Fibroblast of mammary gland (primary cell): ENCODE measurements at places on chromosomes 3 and 15.

DNA sequence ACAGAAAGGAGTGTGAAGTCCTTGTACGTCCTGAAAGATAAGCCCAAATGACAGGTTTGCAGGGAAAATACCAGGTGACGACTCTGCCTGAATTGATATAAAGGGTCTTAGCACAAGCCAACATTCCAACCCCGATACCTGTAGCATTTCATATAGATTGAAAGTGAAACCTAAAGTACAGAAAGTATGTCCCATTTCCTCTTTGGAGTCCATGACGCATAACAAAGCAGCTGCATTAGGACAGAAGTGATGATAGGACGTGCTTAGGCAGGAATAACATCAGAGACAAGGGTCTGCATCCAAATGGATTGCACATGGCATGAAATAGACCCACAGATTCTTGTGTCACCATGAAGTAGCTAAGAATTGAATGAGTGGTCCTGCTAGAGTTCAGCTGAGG is 187.0 kb upstream of the ROBO1 start:
- DNase-seq: no peak

GRCh38 chr3:30112902-30113484 is 493.4 kb upstream of the TGFBR2 start:
- DNase-seq: peak; percentile 70

DNA sequence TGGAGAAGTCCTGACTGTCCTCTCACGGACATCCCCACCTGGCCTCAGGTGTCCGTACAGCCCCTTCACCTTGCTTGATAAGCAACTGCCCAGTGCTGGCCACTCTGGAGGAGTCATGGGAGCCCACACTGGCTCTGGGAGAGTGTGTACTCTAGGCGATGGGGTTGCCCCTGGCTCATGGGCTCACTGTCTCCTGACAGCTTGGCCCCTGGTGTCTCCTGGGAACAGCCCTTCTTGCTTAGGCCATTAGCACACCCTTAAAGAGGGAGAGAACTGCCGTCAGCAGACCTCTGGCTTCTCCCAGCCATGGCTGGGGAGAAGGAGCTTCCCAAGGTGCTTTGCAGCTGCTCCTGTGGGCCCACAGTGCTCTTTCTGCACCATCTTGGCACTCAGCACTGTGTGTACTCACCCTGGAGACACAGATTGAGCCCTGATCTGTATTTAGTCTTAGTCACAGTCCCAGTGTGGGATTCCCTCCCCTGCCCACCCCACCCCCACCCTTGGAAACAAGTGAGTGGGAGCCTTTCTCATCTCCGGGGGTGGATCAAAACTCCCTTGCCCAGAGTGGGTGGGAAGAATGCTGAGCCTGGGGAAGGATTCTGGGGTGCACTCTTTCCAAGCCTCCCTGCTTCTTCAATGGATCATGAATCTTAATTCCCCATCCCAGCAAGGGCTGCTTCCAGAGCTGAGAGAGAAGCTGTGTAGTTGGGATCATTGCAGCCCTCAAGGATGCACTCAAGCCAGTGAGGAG is 83.5 kb upstream of the ADPGK start:
- no peak for DNase-seq

DNA sequence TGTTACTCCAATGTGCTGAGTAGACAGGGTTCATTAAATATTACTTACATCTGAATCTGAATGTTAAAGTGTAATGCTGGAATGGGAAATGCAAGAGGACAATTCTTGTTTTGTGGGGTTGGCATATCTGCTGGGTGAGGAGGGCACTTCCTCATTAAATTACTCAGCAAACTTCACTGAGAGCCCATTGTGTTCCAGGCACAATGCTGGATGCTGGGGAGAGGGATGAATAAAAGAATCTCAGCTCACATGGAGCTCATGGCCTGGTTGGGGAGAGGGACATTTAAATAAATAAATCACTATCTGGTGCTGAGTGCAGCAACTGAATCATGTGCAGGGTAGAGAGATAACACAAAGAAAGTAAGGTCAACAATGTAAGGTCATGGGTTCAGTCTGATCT is 199.2 kb upstream of the CFAP20DC start:
- DNase-seq: no peak

DNA sequence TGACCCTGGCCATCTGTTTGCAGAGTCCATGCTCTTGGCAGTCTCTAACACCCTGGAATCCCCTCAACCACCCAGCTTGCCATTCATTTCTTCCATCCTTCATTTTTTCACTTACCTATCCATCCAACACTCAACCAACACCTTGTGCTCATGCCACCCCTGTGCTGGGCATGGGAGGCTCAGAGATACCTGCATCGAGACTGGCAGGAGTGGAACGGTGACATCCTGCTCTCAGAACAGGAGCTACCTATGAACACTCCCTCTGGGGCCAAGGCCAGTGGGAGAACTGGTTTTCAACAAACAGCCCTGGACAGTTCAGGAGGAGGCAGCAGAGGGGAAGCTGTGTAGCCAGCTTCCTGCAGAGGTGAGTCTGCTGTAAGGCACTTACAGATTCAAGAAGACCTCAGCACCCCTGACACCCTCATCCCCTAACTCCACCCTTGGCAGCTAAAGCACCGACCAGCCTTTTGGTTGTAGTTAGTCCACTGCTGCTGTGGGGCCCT is 19.5 kb upstream of the ATP2B2 start:
- no peak for DNase-seq

DNA sequence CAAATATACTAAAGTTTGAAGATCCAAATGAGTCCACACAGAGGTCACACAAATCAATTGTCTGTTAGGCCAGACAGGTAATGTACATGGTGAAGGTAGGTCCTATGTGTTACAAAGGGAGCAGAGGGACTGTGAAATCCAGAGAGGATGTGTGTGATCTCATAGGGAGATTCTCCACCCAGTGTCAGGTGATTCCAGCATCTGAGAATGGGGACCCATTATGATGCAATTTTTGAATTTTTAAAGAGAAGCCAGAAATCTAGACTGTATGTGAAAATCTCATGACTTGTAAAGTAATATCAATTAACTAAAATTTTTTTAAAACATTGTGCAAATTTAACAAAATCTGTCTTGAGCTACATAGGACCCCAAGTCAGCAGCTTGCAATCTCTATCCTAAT is 58.3 kb upstream of the NEDD4 start:
- DNase-seq: no peak

- peak; percentile 80 for DNase-seq
Measured at GRCh38 chr3:65126527-65127410, 439.0 kb upstream of the ADAMTS9 start.

DNA sequence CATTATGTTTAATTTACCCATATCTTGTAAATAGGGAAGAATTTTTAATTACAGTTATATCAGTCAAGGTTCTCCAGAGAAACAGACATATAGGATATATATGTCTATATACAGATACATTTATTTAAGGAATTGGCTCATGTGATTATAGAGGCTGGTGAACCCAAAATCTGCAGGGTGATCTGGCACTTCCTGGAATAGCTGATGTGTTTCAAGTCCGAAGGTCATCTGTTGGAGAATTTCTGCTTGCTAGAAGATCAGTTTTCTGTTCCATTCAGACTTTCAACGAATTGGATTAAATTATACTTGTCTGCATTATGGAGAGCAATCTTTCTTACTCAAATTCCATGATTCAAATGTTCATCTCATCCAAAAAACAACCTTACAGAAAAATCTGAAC is 694.6 kb upstream of the DPPA4 start:
- DNase-seq: no peak

- no peak for DNase-seq
Measured at GRCh38 chr15:101004986-101005747, 86.0 kb downstream of the LRRK1 start.

DNA sequence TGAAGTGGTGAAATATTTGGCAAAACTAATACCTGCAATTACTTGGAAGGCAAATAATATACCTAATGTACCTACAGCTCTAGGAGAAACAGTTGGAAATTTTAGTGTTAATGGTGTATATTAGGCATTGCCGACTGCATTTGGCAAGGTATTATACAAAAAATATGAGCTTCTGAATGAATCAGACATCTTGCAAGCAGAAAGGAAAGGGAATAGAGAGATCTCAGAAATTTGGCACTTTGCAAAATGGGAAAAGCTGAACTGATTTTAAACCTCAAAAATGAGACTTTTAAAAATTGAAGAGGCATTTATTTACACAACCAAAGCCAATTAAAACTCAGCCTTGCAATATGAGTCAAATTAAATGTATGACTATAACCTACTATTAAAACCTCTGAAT is 40.2 kb upstream of the C15orf61 start:
- DNase-seq: no peak
